ENCODE measurements at places on chromosomes 2 and 18.

DNA sequence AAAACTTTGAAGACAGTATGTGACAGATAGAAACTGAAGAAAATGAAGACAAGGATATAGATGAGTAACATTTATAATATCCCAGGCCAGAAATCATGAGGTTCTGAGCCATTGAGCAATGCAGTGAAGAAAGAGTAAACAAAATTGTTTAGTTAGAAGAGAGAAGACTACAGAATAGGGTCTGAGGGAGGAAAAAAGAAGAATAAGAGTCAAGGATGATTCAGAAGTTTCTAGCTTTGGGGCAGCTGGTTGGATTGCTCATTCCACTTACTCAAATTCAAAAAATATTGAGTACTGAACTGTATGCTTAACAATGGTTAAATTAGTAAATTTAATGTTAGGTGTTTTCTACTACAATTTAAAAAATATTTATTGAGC lies 155.0 kb upstream of the OTX1 start:
- no peak for DNase-seq

DNA sequence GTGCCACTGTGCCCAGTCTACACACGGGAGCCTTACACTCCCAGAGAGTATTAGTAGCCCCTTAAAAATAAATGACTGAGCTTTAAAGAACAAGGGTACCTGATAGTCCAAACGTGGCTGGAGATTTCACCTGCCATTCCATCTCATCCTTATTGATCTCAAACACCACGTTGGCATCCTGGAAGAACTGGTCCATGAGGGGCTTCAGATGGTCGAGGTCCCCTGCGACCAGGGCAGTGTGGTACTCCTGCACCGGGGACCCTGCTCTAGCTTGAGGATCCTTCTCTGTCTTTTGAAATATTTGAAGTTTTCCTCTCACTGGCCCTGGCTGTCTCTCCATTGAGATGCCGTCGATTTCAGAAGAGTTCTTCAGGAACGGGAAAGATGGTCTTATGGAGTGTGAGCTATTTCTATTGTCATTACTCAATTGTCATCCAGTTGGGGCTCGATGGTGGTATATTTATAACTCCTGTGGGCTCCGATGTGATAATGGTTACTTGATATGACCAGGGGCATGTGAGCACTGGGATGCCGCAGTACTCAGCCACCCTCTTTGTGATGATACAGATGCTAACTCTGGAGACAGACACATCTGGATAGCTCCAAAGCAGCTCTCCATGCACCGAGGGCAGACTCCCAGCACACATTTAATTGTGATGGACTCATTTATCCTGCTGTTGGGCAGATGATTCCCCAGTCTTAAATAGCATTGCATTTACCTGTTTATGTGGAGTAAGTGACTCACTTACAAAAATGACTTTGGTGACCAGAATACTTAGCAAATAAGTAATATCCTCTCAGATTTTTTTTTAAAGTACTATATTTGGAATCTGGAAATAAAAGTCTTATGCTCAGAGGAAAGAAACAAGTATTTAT lies 22.8 kb downstream of the ASB18 start:
- DNase-seq, result no peak

- DNase-seq, result no peak
These were observed 40.6 kb upstream of the CSRNP3 start for GRCh38 chr2:165428926-165429325.

- DNase-seq, result no peak
These were observed 118.0 kb upstream of the HS6ST1 start for GRCh38 chr2:128436479-128437203.

DNA sequence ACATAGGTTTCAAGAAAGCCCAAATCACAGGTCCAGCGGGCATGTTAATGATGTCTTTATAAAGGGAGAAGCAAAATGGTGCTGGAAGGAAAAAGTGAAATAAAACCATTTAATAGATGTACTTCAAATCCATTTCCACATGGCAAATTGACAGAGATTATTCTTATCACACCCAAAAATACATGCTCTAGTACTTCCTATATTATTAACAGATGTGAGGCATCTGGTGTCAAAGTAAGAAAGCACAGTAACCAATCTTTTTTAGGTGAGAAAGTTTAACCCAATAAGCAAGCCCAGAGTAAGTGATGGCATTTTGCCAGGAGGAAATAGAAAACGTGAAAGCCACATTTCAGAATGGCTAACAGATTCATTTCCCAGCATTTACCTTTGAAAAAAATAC lies 128.0 kb downstream of the ABCA12 start:
- no peak for DNase-seq

GRCh38 chr2:88651646-88652045 lies 24.4 kb upstream of the EIF2AK3 start:
- DNase-seq, result no peak

DNA sequence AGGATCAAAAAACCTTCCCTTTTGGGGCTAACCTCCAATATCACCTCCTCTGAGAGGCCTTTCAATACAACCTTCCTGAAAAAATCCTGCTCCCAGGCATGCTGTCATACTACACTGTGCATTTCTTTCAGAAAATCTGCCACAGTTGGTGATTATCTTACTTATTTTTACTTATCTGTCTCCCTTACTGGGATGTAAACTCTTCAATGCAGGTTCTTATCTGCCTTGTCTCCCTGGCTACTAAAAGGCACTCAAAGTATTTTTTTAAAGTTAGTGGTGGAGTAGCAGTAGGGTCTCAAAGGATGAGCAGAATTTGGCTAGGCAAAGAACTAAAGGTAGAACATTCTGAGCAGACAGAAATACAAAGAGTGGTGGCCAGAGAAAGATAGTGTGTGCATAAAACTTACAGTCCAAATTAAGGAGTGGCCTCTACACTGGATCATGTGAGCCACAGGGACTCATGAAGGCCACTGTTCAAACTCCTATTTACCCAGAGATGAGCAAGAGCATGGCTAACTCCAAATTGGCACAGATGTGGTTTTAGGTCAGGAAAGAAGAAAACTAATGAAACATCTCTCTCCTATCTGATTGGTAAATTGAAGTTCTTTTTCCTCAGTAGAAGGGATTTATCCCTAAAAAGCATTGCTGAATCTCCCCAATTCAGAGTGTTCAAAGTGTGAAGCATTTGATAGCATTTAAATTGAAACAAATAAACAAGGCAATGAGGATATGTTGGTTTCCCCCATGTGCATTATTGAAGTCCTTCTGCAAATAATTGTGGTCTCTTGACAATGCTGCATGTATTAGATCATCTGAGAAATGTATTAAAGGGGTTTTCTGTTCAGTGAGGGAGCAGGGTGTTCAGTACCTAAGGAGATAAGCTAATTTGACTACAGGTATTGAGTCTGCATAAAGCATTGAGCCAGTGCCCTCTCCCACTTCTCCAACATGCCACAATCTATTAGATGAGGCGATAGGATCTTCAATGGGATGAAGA lies 285.5 kb downstream of the MREG start:
- no peak for DNase-seq

GRCh38 chr2:128405467-128405900 lies 86.8 kb upstream of the HS6ST1 start:
- no peak for DNase-seq

DNA sequence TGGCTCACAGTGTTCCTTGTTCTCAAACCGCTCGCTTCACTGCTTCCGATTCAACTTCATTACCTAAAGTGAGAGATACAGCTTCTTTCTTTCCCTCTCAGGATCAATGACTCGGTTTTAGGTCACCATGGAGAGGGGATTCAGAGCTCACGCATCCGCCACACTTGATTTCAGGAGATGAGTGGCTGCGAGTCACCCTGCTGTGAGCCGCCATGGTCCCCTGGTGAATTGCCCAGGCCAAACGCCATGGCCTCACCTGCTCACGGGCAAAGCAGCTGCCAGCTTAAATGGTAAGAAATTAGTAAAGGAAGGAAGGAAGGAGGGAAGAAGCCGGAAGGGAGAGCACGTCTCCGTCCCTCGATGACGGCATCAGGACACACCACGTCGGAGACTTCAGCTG lies 60.5 kb downstream of the ADNP2 start:
- no peak for DNase-seq

GRCh38 chr18:13269521-13270011 lies 51.0 kb downstream of the LDLRAD4 start:
- no peak for DNase-seq

GRCh38 chr2:21423854-21424253 lies 300.1 kb downstream of the TDRD15 start:
- no peak for DNase-seq

DNA sequence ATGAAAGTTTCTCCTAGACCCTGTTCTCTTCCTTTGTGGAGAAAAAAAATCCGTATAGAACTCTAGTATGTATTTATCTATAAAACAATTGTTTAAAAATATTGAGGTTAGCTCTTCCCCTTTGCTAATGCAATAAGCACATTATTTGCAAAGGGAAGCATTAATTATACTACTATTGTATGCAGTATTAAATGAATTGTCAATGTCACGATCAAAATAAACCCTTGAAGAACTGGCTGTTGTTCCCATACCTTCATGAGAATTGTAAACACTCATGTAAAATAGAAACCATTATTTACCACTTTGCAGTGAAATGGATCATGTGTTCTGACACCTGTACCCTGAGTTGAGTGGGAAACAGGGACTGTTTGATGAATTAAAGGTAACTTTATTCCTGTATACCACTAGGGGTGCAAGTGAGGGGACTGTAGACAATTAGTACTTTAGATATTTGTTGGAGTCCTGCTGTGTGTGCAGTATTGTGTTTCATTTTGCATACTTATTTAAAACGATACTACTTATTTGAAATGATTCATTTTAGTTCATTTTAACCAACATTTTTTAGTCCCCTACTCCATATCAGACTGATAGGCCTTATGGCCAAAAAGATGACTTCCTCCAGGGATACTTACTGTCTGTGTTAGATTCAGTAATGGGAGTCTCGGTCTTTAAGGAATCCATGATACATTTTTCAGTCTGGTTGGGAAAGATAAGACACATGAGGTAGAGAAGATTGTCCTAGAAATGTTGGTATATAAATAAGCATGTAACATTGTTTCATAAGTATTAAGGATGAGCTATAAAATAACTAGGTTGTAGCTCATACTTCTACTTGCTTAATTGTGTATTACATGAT lies 7.9 kb downstream of the PKP4 start:
- no peak for DNase-seq

DNA sequence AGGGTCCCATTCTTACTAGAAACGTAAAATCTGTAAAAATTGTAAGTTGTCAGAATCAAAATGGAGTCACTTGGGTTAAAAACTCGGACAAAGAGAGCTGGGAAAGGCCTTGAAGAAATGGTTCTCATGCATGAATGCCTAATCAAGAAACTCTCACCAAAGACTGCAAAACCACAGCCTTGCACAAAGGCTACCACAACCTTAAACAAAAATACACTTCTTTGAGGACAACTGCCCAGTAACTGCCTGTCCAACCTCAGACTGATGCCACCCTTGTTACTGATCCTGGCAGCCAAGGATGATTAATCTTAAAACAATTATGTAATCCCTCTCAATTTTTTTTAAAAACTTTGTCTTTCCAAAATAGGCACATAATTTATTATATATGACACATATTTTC lies 299.3 kb downstream of the CCDC85A start:
- DNase-seq, result no peak

GRCh38 chr18:58525517-58525916 lies 103.4 kb downstream of the ALPK2 start:
- DNase-seq, result no peak

- DNase-seq, result no peak
These were observed 178.4 kb downstream of the KCNE4 start for GRCh38 chr2:223230352-223230751.

DNA sequence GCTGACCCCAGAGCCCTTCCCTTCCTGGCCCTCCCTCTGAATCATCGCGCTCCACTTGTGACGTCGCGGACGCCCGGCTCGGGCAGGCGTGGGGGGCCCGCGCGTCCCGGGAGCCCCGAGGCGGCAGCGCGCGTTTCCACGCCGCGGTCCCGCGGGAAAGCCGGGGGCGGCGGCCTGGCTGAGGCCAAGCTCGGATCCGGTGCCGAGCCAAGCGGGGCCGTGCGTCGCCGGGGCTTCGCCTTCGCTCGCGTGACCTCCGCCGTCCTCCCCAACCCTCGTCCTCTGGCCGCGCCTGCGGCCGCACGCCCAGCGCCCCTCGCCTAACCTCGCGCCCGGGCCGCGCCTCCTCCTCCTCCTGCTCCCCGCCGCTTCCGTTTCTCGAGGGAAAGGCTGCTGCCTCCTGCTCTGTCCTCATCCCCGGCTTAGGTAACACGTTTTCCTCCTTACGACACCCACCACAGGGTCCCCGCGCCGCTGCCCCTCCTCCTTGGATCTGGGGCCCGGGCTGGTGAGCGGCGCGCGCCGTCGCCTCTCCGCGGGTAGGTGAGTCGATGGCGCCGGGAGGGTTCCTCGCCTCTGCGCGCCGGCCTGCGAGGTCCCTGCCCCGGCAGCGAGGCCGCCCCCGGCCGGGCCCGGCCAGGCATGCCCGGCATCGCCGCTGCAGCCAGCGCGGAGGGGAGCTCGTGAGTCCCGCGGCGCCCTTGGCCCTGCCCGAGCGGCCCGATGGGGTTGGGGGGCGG lies at the start of gene INPP1:
Gene INPP1, plus strand, starts transcription at position 54 of the 740 bp plus-strand sequence. CDS start 16,514 bp downstream, outside the sequence.
- no peak for DNase-seq

- DNase-seq, result no peak
These were observed 1087.9 kb downstream of the CBLN2 start for GRCh38 chr18:71456206-71456605.

GRCh38 chr18:49708662-49709346 lies 104.5 kb downstream of the ACAA2 start:
- no peak for DNase-seq
